COLO829 (cell line): ENCODE measurements at places on chromosomes 4 and X.
A peak's percentile ranks its signal among the peaks of the same experiment; 100 is the strongest.

DNA sequence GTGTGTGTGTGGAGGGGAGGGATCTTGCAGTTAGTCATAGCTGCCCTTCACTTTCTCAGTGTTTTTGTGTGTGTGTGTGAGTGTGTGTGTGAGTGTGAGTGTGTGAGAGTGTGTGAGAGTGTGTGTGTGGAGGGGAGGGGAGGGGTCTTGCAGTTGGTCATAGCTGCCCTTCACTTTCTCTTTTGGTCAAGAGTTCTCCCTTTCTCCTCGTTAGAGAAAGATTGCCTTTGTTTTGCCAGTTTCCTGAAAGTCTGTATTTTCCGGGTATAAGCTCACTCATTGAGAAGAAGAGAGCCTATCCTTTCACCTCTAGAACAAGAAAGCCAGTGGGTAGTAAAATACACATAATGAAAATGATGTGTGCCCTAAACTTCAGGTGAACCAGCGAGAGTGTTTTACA is 75.2 kb upstream of the ENPP6 start:
- DNase-seq = peak; percentile 56

DNA sequence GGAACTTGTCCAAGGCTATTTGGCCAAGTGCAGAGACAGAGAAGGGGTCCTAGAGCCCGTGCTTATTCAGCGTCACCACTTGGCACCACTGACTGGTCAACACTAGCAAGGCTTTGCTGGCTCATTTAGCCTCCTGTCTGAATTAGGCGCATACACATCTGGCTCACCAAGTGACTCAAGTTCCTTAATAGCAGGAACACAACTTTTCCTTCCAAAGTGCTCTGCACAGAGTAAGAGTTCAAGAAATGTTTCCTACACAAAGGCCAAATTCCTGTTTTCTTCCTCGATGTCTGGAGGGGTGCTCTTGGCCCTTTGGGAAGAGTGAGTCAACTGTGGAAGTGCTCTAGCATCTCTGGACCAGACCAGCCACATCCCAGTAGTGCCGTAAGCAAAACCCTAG is 26.8 kb upstream of the CENPU start:
- no peak for DNase-seq

DNA sequence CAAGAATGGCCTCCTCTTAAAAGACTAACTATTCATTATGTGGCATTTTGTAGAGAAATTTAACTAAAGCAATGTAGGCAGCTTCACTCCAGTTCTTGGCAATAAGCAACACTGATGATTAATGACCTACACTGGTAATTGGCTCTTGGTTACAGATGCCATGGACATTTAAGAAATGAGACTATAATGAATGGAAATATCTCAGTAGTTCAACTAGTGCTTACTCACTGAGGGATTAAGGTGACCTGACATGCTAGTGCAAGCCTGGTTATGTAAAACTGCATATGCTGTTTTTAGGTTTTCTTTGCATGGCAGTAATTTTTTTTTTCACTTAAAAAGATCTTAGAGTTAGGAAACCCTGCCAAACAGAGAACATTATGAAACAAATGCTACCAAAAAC is 152.7 kb upstream of the AADAT start:
- no peak for DNase-seq

GRCh38 chrX:54641530-54641929 is 111.5 kb downstream of the GNL3L start:
- no peak for DNase-seq

GRCh38 chr4:145868637-145869409 is 69.8 kb downstream of the ZNF827 start:
- no peak for DNase-seq

DNA sequence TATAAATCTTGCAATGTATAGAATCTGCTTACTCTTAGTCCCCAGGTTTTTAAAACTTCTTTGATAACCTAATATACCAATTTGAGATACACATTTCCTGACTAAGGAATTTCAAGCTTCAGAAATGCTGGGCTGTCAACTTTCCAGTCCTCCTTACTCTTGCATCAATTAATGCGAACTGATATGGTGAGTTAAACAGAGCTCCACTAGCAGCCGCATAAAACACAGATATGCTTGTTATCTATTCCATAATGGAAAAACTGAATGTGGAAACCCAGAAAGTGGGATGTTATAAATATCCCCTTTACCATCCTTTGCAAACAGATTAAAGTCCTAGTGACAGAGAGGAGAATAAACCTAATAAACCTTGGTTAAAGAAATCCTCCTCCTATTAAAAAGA is 1913.7 kb downstream of the STIM2 start:
- DNase-seq = no peak

GRCh38 chrX:10381193-10381592 is 224.4 kb downstream of the CLCN4 start:
- no peak for DNase-seq

DNA sequence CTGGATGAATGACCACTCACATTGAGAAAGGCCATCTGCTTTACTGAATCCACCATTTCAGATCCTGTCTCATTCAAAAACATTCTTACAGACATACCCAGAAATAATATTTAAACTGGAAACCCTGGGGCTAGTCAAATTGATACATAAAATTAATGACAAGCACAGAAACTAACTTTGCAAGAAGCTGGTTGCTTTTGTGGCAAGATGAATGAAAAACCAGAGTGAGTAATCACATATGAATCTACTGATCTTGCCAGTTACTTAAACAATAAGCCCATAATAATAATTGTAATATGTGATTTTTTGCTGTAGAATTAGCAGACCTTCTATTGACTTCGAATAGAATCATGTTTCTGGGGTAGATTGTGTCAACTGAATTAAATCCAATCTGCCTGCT is 235.1 kb downstream of the PPARGC1A start:
- DNase-seq = no peak
